ENCODE measurements at places on chromosomes 11 and 22.
A peak's percentile ranks its signal among the peaks of the same experiment; 100 is the strongest.

DNA sequence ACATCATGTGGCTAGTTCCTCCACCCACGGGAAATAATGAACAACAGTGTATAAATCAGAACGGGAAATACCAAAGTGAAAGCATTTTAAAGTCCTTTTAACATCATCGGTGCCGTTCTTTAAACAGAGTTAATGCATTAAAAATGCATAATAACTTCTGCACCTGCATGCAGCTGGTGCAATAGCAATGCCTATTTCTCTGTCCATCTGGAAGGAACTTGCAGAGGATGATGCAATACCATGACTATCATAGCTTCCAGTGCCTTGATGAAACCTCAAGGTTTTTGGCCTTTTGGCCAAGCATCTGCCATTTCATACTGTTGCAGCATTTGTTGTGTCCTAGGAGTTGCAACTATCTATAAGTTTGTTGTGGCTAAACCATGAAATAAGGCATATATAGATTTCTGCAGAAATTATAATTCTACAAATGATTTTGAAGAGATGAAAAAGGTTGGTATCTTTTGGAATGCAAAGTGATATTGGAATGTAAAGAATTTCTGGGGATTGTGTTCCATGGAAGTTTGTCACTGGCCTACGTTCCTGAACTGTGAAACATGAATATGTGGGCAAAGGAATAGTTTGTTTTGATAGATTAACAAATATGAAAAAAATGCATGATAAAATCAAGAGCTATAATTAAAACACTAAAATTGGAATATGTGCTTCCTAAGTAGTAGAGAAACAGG lies 9.8 kb upstream of the EIF3F start:
- no peak for DNase-seq

DNA sequence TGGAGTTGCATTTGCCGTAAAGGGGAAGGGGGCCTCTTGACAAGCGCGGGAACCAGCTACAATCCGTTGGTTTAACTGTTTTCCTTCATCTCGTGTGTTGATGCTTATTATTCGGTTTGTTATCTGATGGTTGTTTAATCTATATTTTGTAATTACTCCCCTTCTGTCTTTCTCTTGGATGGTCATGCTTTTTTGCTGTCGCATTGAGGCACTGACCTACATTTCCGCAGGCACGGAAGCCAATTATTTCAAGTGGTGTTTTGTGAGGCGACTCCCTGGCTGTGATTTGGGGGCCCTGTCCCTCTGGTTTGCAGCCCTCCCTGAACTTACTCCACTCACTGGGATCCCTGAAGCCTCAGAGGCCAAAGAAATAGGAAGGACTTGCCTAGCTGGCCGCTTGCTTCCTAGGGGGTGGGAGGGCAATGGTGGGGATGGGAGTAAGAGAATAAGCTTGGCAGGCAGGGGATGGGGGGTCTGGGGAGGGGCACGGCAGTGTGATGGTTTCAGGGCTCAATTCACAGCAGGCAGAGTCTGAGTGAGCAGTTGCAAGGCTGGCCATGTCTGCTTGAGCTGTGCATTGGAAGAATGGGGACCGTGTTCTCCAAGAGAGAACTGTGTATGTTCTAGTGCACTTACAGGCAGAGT lies 165.8 kb upstream of the B3GAT1 start:
- DNase-seq = peak; percentile 6

DNA sequence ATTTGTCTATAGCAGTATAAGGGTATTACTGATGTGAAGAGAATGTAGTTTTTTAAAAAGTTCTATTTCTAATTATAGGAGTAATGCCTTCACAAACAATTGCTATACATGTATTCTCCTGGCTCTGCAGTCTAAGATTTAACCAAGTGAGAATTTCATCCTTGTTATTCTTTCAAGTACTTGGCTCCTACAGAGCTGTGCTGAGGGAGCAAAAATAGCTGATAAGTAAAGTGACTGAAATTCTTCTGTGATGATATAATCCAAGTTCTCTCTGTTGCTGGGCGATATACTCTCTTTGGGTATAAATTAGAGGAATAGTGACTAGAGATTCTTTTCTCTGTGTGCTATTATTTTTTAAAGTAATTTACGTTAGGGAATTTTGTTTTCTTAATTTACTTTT lies 68.0 kb downstream of the PGR start:
- no peak for DNase-seq

- no peak for DNase-seq
Measured at GRCh38 chr11:12556788-12557384, 117.3 kb upstream of the TEAD1 start.

DNA sequence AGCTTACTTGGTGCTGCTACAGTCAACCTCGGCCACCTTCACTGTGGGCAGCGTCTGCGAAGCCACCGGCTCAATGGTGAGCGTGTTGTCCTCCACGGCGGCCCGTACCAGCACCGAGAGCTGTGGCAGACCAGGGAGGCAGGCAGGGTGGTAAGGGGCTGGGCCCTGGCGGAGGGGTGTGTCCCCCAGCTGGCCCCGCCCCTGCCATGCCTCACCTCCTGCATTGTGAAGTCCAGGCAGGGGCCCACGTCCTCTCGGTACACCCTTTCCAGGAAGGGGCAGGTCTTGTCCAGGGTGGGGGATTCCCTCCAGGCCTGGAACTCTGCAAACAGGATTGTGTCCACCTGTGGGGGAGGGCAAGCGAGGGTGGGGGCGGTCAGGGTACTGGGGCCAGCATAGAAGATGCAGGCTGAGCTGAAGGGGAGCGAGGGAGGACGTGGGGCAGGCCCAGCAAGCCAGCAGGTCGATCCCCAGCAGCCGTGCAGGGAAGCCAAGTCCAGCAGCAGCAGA lies 12.8 kb downstream of the RAB3IL1 start:
- no peak for DNase-seq

DNA sequence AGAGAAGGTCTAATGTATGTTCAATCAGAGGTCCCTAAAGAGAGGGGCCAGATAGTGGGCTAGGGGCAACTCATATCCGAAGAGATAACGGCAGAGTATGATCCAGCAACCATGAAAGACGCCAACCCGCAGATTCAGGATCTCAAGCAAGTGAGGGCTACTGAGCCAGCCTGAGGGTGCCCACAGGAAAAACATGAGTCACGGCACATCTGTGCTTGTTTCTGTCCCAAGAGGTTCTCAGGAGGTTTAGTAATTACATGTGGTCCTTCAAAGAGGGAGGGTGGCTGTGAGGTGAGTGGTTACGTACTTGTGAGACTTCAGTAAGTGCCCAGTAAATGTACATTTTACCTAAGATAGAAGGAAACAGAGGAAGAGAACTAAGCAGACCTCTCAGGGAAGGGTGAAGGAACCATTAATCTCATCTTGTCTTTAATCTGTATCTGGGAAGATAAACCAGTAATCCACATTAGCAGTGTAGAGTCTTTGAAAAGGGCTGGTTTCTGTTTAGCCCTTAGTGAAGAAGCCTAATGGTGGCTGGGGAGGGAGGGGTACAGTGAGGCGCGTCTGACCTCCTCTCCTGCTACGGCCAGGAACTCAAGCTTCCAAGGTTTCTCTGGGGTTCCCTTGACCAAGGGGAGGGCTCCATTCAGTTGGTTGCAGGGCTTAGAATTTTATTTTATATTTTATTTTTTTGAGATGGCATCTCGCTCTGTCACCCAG lies 10.2 kb downstream of the SIRT3 start:
- DNase-seq = peak; percentile 41

- no peak for DNase-seq
Measured at GRCh38 chr22:45608763-45609180, 62.9 kb upstream of the ATXN10 start.

GRCh38 chr11:28739489-28740280 lies 631.5 kb downstream of the METTL15 start:
- no peak for DNase-seq

DNA sequence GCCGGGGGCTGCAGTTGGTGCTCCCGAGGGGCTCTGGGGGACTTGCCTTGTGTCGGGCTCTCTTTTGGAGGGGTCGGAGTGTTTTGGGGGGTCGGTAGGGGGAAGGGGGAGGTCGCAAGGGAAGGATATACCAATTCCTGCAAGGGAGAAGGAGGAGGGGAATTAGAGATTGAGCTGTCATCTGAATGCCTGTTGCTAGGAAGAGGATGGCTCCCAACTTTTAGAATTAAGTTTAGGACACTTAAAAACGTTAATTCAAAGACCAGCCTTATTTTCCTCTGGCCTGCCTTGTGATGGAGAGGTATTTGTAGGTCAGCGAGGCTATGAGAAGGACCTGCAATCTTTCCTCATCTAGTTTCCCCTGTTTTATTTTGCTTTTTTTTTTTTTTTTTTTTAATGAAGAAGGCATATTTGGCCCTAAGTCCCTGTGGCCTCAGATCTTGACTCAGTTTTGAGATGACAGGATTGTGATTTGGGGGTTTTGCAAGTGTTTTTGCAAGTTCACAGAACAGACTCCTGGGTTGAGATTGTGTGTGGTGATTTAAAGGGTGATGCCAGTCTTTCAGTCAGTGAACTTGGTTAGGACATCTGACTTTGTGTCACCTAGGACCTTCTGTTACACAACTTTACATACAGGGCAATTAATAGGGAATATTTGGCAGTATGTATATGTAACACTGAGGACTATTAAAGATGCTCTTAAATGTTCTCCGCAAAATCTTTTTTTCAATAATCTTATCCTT lies 672 bp downstream of the TMEM135 start:
- DNase-seq = peak; percentile 35

DNA sequence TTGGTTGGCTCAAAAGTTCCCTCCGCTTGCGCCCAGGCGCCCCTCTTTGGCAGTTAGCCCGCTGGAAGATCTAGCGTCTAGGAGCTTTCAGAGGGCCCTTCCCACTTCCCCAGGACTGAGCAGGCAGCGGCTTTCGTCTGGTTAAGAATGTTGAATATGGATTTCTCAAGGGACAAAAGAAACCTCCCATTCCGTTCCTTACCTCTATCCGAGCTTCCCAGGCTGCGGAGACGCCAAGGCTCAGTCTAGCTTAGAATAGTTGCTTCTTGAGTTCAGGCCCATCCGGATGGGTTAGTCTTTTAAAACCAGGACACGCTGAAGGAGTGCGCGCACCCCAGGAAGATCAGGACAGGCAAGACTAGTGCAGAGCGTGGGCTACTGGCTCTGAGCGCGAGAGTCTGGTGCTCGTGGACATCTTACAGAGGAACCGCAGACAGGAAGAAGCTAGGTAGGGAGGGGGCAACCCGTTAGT lies 1.6 kb downstream of the NELL1 start:
- DNase-seq = no peak

GRCh38 chr11:119251114-119251513 lies 45.0 kb downstream of the CBL start:
- DNase-seq = no peak

DNA sequence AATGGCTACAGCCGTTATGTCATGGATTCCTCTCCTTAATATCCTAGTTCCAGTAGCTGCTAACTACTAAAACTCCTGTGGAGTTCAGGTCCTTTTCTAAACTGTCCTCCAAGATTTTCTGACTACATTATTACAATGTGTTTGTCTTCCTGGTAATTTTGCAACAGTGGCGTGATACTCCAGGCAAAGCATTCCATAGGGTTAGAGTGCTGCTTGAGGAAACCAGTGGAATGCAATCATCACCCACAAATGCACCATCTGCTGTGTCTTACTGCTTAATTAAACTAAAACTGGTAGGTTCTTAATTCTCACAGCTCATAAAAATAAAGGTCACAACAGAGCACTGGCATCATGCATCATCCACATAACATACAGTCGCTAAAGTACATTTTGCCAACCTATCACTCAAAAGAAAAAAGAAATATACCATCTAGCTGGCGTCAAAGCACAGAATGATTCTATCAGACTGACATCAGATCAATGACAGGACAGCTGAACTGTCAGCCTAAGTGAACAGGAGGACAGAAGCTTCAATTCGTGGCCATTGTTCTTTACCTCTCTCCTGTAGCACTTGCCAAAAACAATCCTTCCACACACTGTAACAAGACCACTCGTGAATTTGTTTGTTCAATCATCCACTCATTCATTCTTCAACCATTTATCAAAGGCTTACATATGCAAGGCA lies 182.5 kb downstream of the CADM1 start:
- DNase-seq = no peak

GRCh38 chr11:63906585-63906984 lies 10.4 kb downstream of the RCOR2 start:
- no peak for DNase-seq

GRCh38 chr22:42356533-42356932 lies 75.7 kb downstream of the NFAM1 start:
- no peak for DNase-seq
